ENCODE measurements at places on chromosomes 16 and 17.

GRCh38 chr16:3532741-3533140 is 31.9 kb downstream of the CLUAP1 start:
- no peak for DNase-seq

DNA sequence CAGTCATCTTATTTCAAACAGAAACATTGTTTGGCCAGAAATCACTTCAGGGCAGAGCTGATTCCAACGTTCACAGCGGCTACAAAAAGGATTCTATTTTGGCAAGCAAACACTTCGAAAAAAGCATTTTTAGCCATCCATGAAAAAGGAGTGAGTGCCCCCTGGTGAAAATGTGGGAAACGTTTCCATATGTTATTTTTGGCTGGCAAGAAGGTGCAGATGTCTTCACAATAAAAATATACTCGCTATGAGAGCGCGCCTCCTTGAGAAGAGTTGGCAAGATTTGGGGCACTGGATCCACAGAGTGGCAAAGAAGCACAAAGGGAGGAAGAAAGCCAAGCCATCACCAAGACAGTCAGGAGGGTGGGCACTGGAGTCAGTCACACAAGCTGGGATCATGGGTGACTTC is 191.1 kb downstream of the CHD9NB start:
- no peak for DNase-seq

- no peak for DNase-seq
Measured at GRCh38 chr16:59060207-59060606, 326.1 kb upstream of the GOT2 start.

DNA sequence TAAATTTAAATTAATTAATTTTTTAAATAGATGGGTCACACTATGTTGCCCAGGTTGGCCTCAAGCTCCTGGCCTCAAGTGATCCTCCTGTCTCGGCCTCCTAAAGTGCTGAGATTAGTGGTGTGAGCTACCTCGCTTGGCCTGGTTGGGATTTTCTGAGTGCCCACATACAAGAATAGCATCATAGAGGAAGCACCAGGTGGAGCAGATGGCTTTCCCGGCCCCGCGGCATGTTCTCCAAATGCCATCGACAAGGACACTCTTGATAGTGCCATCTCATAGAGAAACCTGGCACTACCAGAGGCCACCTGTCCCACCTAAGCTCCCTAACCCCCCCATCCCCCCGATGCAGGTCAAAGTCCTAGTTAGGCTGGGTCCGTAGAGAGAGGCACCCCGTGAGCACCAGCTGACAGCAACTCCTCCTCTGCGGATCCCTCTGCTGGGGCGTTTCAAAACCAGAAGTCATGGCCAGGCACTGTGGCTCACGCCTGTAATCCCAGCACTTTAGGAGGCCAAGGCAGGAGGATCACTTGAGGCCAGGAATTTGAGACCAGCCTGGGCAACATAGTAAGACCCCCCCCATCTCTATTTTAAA is 65.9 kb downstream of the DNAH3 start:
- no peak for DNase-seq

- DNase-seq: no peak
Measured at GRCh38 chr17:1203967-1204291, 24.1 kb upstream of the ABR start.

- DNase-seq: no peak
Measured at GRCh38 chr16:49932946-49933345, 77.0 kb upstream of the ZNF423 start.

DNA sequence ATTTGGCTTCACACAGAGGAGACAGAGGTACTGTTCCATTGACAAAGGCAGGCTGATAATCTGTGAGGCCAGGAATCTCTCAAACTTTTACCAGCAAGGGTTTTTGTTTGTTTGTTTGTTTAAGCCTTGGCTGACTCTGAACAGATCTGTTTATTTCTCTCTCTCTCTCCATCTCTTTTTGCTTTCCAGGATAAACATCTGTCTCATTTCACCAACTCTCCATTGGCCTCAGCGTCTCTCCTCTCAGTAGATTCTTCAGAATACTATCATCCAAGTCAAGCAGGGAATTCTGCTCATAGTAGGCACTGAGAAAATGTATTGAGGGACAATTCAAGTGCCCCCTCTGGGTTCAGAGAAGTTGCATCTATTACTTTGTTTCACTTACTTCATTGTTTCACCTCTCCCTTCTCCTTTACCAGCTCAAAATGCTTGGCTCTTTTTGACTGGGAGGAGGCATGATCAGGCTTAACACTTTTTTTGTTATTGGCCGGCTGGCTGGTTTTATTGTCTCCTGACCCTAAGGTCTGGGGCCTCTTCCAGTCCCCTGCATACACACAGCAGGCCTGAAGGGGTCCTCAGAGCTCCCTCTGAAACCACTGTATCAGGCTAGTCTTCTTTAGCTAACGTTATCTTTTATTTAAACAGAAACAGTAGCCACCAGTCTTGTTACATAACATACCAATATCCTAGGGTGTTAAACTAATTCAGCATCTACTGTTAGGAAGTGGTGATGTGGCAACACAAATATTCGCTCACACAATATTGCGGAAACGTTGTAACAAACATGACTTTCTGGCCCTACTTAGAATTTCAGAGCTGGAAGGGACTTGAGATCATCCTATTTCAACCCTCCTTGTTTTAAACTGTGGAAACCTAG is 2.0 kb upstream of the YPEL2 start:
- no peak for DNase-seq

- no peak for DNase-seq
Measured at GRCh38 chr16:59039066-59039720, 305.1 kb upstream of the GOT2 start.
